Hematopoietic multipotent progenitor cell treated with erythropoietin and hydrocortisone succinate and interleukin-3 and kit ligand, for 6 days (in vitro differentiated cells): ENCODE measurements at places on chromosomes 16 and 17.

DNA sequence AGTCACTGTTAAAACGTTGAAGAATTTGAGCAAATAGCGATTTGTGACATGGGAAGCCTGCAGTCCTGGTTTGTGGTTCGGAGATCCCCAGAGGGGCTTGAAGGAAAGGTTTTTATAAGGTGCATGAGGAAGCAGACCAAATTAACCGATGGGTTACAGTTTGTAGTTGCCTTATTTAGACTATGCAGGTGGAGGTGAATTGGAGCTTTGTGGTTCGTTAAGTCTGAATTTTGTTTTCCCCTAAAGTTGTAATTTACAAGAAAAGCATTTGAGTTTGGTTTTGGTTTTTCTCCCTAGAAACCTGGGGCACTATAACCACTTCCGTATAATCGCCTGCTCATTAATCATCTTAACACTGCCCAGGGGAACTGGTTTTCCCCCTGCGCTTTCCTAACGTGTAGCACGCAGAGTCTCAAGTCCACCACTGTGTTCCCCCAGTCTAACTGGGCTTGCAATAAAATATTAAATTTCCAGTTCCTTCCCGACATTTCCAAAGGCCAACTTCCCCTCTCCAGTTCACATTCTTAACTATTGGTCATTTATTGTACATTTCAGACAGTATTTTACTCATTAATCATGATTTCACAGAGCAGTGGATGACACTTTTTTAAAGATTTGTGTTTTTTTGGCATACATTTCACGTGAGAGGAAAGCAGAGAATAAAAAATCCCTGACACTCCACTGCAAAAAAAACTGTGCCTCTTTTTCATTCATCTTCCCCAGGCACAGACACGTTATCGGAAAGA lies 932 bp downstream of the ZNF267 start:
- DNase-seq, result peak; percentile 73

DNA sequence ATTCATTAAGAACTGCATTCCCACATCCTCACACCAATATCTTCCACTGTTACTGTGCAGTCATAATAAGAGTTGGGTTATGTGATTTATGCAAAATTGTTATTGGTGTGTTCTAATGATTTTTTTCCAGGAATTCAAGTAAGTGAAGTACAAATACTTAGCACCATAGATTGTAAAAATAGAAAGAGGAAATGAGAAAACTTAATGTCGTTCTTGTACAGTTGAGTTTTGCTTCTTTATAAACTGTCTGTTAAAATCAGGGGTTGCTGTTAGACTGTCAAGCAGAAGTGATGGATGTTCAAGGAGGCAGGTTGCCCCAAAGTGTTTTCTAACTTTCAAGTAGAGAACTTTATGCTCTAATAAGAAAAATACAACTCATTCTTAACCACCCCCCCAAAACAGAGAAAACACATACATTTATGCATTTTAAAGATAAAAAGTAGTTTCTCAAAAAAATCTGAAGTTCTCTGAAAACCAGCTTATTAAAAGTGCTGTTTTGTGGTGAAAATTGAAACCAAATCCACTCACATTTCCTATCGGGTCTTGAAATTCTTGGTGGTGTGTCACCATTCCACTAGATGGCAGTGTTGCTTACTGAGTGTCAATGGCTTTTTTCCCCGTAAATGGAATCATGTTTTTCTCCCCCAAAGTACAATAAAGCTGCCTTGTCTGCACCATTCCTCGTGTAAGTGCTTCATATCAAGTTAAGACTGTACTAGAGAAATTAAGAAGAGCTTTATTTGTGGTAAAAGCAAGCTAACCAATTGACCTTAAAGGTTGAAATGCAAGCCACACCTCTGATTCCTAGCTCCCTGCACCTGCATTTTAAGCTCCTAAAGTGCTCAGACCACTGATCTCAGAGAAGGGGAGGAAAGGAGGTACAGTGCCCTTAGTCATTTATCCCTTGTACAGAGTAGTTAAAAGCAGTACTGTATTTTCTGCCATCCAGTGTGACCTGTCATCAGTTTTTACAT lies 4.7 kb upstream of the IGSF6 start:
- peak; percentile 91 for DNase-seq

- DNase-seq, result peak; percentile 66
Observed at GRCh38 chr17:45425125-45425983, 7.3 kb downstream of the ARHGAP27 start.

DNA sequence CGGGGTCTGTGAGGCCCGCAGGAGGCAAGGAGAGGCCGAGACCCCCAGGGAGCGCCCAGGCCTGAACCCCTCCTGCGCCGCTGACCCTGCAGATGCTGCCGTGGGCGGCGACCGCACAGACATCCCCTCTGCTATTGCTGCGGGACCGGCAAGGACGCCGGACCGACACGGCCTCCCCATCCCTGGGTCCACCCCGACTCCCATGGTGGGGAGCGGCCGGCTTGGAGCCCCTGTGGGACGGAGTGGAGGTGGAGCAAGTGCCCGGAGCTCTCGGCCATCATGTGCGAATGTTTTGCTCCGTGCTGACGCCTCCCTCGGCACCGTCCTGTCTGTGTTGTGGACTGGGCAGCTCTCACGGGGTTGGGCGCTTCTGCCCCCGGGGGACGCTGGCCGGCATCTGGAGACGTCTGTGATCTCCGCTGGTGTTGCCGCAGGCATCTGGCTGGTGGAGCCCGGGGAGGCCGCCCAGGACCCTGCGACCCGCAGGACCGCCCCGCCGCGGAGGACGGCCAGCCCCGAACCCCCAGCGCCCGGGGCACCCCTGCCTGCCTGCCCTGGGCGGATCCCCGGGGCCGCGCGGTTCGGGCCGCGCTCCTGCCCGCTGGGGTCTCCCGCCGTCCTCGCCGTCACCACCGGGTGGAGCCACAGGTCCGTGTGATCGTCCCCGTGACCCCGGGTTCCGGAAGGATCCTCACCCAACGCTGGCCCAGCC lies 12.8 kb upstream of the GNG13 start:
- DNase-seq, result peak; percentile 60

DNA sequence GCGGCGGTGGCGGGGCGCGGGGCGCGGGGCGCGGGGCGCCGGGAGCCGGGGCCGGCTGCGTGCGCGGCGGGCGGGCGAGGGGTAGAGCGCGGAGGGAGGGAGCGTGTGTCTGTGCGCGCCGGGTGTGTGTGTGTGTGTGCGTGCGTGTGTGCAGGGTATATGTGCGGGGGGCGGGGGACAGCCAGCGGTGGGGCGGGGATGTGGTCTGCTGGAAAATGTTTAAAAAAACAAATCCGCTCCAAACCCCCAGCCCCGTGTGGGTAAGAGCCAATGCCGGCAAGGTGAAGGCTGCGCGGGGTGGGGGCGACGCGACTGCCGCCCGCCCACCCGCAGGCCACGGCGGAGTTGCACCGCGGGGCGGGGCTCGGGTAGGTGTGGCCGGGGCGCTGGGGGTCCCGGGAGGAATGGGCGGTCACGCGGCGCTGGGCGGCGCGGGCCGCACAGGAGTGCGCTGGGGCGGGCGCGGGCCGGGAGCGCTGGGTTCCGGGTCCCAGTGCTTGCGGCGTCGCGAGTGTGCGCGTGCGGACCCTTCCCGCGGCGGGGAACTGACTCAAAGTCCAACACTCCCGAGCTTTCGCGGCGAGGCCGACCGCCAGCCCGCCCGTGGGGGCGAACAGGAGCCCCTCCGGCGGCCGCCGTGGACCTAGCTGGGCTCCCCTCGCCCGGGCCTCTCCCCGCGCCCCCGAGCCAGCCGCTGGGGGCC lies at the start of gene CYGB:
CYGB (minus strand) TSS at position 132 of the 703 bp plus-strand sequence. CDS start 167 bp downstream, outside the sequence.
- no peak for DNase-seq

GRCh38 chr16:397736-398332 lies 835 bp downstream of the NME4 start:
- peak; percentile 86 for DNase-seq

DNA sequence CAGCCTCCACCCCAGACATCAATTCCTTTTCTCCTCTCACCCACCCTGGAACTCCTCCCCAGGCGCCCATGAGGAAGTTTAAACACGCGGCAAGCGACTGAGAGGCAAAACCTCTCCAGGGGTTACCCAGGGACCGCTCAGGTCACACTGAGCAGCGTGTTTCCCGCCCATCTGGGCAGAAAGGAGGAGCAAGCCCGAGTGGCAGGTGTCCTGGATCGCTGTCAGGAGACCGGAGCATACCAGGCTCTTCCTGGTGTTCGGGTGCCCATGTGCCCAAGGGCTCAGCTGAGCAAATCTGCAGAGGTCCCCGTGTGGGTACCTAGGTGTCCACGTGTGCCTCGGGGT lies 491 bp downstream of the SLC25A19 start:
- DNase-seq, result peak; percentile 74

DNA sequence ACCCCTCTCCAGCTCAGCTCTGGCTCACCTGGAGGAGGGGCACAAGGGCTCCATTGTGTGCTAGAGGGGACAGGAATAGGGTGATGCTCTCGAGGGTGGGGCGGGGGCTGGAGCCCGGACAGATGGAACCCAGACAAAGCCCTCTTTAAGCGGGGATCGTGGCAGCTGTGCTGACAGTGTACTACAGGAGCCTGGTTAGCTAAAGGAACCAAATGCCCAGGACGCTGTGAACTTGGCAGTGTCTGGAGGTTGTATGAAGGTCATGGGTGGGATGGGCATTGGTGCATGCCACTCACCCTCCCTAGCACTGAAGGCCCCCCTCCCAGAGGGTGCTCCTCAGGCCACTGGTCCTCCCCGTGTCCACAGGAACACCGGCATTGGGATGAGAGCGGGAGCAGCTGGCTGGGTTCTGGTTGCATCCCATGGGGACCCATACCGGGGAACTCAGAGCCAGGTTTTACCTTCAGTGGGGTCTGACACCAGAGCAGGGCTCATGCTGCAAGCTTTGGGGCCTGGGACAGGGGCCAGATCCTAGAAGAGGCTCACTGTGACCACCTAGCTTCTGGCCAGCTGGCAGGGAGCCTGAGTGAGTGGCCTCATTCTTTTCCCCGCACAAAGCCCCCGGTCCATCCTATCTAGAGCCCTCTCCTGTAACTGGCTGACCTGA lies 11.9 kb downstream of the KIF19 start:
- DNase-seq, result no peak

DNA sequence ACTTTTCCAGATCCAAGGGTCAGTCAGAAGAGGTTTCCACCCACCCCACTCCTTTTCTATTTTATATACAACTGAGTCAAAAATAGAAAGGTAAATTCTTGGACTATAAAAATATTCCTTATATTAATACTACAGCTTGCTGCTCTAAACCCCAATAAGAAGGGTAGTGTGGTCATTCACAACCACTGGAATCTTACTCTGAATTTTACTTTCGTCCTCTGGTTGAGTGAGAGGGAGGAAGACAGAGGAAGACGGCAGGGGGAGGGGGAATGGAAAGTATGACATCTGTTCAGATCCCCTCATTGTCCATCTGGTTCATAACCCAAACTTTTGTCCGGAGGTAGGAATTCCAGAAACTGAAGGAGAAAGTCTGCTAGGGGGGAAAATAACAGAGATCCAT lies 67.2 kb downstream of the MAF start:
- DNase-seq, result no peak

- peak; percentile 26 for DNase-seq
Observed at GRCh38 chr17:35046740-35047283, 16.7 kb downstream of the RFFL start.

GRCh38 chr17:81871387-81872230 lies 472 bp upstream of the ARHGDIA start:
- peak; percentile 94 for DNase-seq

GRCh38 chr17:38350035-38350434 lies 1.6 kb upstream of the SOCS7 start:
- DNase-seq, result no peak

DNA sequence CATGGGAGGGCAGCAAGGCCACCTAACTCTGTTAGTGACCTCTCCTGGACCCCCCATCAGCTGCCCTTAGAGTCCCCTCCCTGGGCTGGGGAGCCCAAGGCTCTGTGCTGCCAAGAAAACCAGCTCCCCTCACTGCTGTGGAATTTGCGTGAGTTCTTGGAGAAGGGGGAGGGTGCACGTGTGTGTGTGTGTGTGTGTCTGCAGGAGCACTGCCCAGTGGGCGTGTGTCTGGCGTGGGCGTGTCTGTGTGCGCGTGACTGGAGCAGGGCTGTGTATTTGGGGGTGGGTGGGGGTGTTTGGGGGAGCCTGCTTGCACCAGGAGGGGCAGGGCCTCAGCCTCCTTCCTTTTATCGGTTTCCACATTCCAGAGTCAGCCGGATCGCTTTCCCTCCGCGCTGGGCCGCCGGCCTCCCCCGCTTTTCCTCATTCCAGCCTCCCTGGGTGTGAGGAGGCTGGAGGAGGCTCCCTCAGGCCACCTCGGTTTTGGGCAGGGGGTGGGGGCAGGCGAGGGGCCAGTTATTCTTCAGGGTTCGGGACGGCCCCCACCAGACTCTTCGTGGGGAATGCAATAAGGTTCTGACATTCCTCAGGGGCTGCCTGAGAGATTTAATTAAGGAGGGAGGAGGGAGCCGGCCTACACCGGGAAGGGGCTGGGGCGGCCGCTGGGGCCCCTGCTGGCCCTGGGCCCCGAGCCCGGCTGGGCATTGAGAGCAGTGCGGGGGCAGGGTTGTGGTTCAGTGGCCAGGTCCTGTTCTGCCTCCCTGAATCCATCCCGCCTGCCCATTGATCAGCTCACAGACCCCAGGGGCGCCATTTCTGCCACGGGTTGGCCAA lies 2.5 kb downstream of the VASN start:
- peak; percentile 58 for DNase-seq

- DNase-seq, result no peak
Observed at GRCh38 chr17:2090804-2091534, 36.1 kb downstream of the HIC1 start.

DNA sequence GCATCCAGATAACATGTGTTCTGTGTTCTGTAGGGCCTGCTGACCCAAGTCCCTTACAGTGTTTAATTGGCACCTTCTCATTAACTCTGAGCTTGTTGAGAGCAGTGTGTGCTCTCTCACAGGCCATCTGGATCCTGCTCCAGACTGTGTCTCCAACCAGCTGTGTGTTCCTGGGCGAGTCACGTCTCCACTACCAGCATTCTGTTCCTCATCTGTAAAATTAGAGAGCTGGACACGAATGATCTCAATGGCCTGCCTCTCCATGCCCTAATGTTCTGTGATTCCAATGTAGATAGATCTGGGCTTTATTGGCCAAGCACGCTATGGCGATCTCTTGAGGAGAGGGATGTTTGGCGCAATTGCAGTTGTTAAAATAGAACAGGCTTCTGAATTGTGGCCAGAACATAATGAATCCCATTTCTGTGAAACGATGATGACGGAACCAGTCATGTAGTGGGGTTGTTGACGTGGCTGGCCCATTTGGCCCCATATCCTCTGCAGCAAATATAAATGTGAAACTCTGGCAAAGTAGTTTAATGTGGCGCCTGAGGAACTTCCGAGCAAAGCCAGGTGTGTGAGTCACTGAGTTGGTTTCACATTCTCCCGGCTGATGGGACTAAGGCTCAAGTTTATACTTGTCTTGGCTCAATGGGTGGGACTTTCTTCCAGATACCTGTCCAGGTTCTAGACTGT lies 22.2 kb downstream of the TBX4 start:
- DNase-seq, result no peak

GRCh38 chr17:38673707-38674013 lies 1.1 kb downstream of the EPOP start:
- DNase-seq, result no peak
